ENCODE measurements at places on chromosomes 3 and 15.

DNA sequence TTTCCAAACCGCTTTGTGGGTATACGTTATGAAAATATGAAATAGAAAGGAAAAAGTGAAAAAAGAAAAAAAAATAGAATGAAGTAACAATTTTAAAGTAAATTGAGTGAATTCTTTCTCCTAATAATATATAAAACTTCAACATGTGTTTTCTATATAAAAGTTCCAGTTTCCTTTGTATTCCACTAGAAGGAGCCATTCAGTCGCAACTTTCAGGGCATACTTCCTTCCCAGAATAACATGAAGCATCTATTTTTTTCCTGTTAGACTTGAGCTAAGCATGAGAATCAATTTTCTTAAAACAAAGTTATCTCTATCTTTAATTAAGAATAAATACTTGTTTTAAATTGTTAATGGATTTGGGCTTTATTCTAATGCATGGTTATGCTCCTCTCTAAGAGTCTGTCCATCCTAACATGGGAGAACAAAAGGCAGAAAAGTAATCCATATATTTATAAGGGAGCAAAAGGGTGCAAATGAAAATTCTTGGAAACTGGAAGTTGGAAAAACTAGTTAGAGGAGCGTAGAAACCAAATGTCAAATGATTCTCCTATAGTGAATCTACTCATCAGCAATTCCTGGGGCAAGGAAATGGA is 16.0 kb upstream of the VGLL3 start:
- DNase-seq, result no peak

DNA sequence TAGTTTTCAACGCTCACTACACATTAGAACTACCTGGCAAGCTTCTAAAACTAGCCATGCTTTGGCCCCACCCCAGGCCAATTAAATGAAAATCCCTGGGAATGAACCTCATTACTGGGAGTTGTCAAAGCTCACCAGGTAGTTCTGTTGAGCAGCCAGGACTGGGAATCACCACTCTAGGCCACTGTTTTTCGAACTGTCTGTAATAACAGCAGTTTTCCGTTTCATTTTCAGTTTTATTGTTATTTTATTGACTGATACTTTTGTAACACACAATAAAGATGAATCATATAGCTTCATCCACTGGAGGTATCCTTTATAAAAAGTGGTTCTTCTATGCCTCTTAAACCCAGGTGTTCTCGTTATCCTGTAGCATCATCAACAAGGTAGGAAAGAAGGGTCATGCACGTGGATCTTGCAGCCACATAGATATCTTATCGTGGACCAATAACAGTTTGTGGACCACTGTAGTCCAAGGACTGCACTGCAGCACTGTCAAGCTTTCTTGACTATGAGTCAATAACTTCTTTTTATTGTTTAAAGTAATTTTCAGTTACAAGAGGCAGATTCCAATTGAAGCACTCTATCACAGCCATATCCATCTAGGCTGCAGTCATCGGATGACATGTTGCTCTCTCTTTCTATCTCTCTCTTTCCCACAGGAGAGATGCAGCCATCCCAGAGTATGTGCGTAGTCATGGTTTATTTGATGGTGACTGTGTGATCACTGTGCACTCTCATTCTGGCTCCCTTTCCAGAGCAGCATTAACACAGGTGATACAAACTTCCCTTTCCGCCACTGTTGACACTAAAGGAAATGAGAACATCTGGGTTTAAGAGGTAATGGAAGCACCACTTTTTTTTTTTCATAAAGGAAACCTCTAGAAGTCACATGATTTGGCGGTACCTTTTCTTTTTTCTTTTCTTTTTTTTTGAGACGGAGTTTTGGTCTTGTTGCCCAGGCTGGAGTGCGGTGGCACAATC is 39.0 kb upstream of the BLM start:
- no peak for DNase-seq

DNA sequence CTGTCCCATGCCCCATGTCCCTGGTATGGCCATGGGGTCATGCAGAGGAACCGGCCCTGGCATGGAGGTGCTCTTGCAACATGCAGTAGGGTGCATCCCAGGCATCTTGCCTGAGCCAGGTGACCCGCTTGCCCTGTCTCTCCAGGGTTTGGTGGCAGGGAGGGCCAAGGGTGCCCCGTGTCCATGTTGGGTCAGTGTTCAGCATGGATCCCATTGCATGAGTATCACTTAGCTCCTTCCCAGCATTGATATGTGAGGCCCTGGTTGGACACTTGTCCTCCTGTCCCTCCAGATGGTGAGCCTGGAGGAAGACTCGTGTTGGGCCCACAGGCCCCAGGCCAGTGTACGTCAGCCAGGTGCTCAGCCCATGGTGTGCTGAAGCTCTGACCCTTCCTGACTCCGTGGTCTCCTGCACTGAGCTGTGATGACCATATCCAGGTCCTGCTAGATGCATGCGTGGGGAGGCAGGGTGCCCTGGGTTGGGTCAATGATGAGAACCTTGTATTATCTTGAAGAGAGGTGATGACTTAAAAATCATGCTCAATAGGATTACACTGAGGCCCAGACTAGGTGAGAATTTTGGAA is 205.0 kb downstream of the UBE3A start:
- DNase-seq, result no peak

- no peak for DNase-seq
Observed at GRCh38 chr3:69094467-69095205, 9.9 kb downstream of the ARL6IP5 start.

DNA sequence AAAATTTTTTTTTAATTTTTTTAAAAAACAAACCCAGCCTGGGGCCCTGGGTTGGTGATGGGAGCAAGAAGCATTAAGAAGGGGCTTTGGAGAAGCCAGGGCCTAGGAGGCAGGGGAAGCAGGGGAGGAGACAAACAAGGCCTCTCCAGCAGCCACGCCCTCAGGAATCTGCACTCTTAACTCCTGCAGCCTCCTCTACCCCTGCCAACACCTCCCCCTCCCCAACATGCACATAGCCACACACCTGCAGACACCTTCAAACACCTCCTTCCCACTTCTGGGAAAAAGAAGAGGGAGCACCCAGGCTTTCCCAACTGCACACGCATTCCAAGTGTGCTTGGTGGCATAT is 2.7 kb upstream of the DCAF1 start:
- DNase-seq, result no peak
